SJSA1 (cell line): ENCODE measurements at places on chromosomes 16 and 17. TPM values are rescaled to one million over a fixed set of nuclear protein-coding genes. Genes with fewer than 3 reads are reported as not detected.

- H3K36me3 ChIP-seq: peaks cover 4% of the 10 kb centered on the region
- H3K27ac ChIP-seq: no peak overlapping the region; the same call in 1 of the 2 replicates
- DNase-seq: no peak
- peaks cover 12% of the 10 kb centered on the region for H3K4me1 ChIP-seq
Measured at GRCh38 chr17:21127509-21128077, 829 bp downstream of the DHRS7B start.

- no peaks in the 10 kb centered on the region for H3K36me3 ChIP-seq
- no peak overlapping the region for H3K27ac ChIP-seq
- H3K4me3 ChIP-seq: no peak overlapping the region
- no peaks in the 10 kb centered on the region for H3K27me3 ChIP-seq
- peak; percentile 14 for DNase-seq
Measured at GRCh38 chr17:1769822-1770477, 8.1 kb downstream of the SERPINF1 start.

DNA sequence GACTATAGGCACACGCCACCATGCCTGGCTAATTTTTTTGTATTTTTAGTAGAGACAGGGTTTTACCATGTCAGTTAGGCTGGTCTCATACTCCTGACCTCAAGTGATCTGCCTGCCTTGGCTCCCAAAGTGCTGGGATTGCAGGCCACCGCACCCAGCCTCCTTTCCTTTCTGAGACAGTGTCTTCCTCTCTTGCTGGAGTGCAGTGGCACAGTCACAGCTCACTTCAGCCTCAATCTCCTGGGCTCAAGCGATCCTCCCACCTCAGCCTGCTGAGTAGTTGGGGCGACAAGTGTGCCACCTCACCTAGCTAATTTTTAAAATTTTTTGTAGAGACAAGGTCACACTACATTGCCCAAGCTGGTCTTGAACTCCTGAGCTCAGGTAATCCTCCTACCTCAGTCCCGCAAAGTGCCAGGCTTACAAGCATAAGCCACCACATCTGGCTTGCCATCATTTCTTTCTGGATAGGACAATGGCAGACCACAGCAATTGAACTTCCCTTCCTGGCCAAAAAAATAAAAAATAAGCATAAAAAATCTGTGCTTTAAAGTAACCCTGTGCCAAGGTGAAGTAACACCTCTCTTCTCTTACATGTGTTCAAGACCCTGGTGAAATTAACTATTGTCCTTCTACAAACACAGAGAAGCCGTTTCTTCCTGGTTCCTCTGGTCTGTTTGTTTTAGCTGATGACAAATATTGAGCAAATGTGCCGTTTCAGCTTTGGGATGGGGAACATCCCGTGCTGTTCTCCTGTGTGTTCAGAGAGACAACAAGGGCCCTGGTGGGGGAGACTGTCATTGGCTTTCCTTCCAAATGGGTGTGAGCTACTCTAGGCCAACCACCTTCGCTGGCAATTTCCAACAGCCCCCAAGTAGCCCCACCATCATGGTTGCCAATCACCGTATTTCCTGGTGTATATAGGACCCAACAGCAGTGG lies 60.2 kb downstream of the EMP2 start:
- no peak overlapping the region for H3K4me3 ChIP-seq
- no peaks in the 10 kb centered on the region for H3K27me3 ChIP-seq
- no peaks in the 10 kb centered on the region for H3K36me3 ChIP-seq
- DNase-seq: no peak

DNA sequence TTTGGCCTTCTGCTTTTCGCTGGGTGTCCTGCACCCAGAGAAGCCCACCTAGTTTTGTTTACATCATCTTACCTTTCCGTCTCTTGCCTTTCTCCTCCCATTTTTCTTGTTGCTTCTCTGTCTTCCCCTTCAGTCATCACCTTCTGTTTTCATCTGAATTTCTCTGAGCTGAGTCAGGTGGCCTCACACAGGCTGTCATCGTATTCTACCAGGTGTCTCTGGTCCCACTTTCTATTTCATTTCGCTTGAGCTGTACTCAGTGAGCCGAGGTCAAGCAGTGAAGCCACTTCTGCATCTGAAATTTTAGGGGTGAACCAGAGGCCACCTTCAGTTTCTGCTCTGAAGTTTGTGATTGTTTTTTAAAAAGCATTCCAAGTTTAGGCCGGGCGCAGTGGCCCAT lies 9.7 kb downstream of the CRAMP1 start:
- H3K27me3 ChIP-seq: no peaks in the 10 kb centered on the region
- peaks cover 60% of the 10 kb centered on the region for H3K36me3 ChIP-seq
- no peak for DNase-seq
- H3K27ac ChIP-seq: no peak overlapping the region
- H3K4me1 ChIP-seq: no peaks in the 10 kb centered on the region

GRCh38 chr17:58238147-58238634 lies at the start of gene LPO:
Gene LPO (plus strand): TSS chr17:58238584. CDS start chr17:58242980, 4,396 bp downstream.
- no peak for DNase-seq
- H3K4me3 ChIP-seq: no peak within 1 kb of the TSS
- H3K4me1 ChIP-seq: no peaks in the 10 kb centered on the region
- no peak within 1 kb of the TSS for H3K27ac ChIP-seq

GRCh38 chr16:12829096-12829888 lies 25.6 kb upstream of the CPPED1 start:
- H3K4me3 ChIP-seq: no peak overlapping the region

DNA sequence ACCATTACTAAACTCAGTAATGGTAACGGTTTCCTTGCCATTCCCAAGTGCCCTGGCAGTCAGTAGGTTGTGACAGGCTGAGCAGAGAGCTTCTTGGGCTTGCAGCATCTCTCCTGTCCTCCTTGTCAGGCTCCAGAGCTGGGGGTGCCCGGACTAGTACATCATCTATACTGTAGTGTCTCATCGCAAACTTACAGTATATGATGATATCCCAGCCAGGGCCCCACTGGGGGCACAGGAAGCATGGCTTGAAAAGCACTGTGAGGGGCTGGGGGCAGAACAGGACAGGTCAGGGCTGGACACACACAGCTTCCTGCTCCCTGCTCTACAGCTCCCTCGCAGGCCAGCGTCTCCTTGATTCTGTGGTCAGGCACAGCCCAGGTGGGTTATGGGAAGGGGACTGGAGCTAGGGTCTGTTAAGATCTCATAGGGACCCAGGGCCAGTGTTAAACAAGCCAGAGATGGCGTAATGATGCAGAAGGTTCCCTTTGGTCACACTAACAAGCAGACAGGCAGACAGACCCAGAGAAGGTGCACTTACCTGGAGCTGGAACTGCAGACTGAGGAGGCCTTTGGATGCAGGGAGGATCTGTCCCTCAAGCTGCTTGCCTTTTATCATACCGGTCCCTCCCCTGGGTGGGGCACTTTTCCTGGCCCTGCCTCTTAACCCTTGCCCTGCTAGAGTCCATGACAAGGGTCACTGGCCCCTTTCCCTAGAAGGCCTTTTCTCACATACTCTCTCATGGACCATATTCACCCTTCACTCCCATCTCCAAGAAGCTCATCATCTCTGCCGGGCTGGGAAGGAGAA lies 6.8 kb downstream of the ERAL1 start:
- peaks cover 45% of the 10 kb centered on the region for H3K36me3 ChIP-seq
- H3K4me1 ChIP-seq: peaks cover 13% of the 10 kb centered on the region
- H3K27me3 ChIP-seq: no peaks in the 10 kb centered on the region
- DNase-seq: no peak
- H3K4me3 ChIP-seq: no peak overlapping the region

- peaks cover 73% of the 10 kb centered on the region for H3K27me3 ChIP-seq
- H3K36me3 ChIP-seq: no peaks in the 10 kb centered on the region
- DNase-seq: peak; percentile 56
- H3K4me3 ChIP-seq: peak overlapping the region; percentile 6; the same call in 1 of the 2 replicates
- H3K4me1 ChIP-seq: peaks cover 10% of the 10 kb centered on the region
- H3K27ac ChIP-seq: no peak overlapping the region
Measured at GRCh38 chr17:47789611-47790561, 31.7 kb downstream of the OSBPL7 start.

DNA sequence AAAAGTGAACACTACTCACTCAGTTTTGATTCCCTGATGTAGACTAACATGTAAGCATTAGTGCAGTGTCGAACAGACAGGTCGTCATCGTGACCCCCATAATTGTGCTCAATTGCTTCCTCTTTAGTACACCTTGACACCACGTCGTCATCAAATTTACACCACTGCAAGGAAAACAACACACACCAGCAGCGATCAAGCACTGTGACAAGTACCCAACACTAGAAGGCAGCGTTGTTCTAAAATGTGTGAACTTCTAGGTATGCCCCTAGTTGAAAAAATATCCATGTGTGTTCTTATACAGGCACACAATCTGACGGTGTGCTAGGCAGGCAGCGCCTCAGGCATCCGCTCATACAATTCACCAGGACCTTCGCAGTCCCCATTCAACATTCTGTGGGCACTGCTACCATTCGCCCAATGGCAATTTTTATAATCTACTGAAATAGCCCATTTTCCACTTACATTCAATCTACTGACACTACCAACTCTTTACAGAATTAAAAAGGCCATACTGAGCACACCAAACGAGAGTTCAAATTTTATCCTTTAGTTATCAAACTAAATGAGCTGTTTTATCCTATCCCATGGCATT lies 23.1 kb downstream of the LITAFD start:
- H3K4me3 ChIP-seq: no peak overlapping the region
- DNase-seq: no peak
- H3K27me3 ChIP-seq: no peaks in the 10 kb centered on the region
- no peaks in the 10 kb centered on the region for H3K4me1 ChIP-seq
- peaks cover 95% of the 10 kb centered on the region for H3K36me3 ChIP-seq

- no peak for DNase-seq
- no peaks in the 10 kb centered on the region for H3K36me3 ChIP-seq
- H3K27ac ChIP-seq: no peak overlapping the region
- no peak overlapping the region for H3K4me3 ChIP-seq
- H3K4me1 ChIP-seq: peaks cover 34% of the 10 kb centered on the region
Measured at GRCh38 chr17:7435676-7436555, 681 bp downstream of the TMEM102 start.

DNA sequence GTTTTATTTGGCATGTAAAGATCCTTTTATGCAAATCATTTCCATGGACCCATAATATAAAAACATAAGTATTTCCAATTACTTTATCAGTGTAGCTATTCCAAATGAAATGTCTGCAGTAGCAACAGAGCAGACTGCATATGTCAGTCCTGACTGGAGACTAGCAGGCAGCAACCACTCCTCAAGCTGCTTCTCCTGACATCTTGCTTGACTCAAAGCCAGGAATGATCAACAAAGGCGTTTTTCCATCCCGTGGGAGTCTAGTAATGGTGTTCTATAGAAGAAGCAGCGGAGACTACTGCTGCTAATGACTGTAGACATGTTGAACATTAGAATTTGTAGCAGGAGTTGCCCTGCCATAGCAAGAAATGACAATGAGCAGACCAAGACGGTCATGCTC lies 73.2 kb upstream of the AKTIP start:
- DNase-seq: no peak
- no peaks in the 10 kb centered on the region for H3K4me1 ChIP-seq
- H3K4me3 ChIP-seq: no peak overlapping the region
- no peak overlapping the region for H3K27ac ChIP-seq

DNA sequence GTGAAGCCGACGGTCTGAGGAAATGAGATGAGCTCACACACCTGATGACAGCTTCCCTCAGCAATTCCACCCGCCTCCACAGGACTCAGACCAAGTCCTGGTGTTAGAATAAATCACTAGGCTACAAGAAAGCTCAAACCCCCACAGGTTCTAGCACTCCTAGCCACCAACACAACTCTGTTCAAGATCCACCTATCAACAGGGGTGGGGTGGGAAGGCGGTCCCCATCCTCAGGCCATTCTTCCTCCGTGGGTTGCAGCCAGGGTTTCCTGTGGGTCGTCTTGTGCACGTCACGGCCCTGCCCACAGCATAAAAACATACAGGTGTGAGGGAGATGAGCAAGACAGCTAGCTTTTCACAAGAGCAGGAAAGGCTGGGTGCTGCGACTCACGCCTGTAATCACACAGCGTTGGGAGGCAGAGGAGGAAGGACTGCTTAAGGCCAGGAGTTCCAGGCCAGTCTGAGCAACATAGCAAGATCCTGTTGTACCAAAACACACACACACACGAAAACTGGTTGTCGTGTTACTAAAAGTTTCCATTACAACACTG lies 81.1 kb downstream of the ANKRD11 start:
- no peak overlapping the region for H3K27ac ChIP-seq
- peaks cover 17% of the 10 kb centered on the region for H3K4me1 ChIP-seq
- no peak for DNase-seq
- no peaks in the 10 kb centered on the region for H3K27me3 ChIP-seq
- H3K36me3 ChIP-seq: no peaks in the 10 kb centered on the region

- peaks cover 22% of the 10 kb centered on the region for H3K4me1 ChIP-seq
- peaks cover 65% of the 10 kb centered on the region for H3K36me3 ChIP-seq
- no peak overlapping the region for H3K4me3 ChIP-seq
- H3K27ac ChIP-seq: no peak overlapping the region
- no peaks in the 10 kb centered on the region for H3K27me3 ChIP-seq
- DNase-seq: no peak
Measured at GRCh38 chr17:28906706-28907438, 4.0 kb upstream of the DHRS13 start.

GRCh38 chr17:61389670-61390478 lies 9.8 kb upstream of the TBX2 start:
- no peaks in the 10 kb centered on the region for H3K36me3 ChIP-seq
- peaks cover 7% of the 10 kb centered on the region for H3K4me1 ChIP-seq
- peak; percentile 70 for DNase-seq
- no peak overlapping the region for H3K4me3 ChIP-seq

PTX4 gene
- total RNA-seq: not detected in 2 replicates

CMTM1 gene
- 3.5 and 5.4 TPM in 2 replicates for total RNA-seq

CDR2L gene
- 9.6 and 14.7 TPM in 2 replicates for total RNA-seq
